ENCODE measurements at places on chromosomes 2 and 18. TPM values are rescaled to one million over a fixed set of nuclear protein-coding genes. Genes with fewer than 3 reads are reported as not detected.

DNA sequence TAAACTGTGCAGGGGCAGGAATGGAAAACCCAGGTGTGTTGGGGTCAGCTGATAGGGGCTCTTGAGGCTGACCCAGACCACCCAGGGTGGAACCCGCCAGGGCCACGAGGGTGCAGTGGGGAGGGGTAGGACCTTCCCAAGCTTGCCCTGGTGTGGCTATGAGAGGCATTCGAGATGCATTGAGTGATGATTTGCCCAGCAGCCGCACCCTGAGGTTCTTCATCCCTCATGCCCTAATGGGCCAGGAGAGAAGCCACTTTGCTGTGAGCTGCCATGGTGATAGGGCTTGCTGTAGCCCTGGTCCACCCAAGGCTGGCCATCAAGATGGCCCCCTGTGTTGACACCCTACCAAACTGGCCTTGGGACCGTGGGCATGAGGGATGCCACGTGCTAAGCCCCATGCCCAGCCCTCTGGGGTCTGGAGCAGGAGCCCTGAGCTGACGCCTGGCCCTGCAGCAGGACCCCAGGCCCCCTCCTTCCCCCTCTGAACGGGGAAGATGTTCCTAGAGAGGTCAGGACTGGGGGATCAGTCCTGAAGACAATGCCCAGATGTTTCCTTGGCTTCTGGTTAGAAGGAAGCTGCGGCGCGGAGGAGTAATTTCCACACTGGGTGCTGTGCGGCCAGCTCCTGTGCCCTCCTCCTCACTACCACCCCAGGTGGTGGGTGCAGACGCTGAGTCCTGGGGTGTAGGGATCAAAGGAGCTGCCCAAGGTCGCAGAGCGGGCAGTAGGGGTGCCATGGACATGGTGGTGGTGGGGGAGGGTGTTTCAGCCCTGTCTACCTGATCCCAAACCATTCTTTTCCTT is 122.5 kb upstream of the HDAC4 start:
- no peaks in the 10 kb centered on the region for H3K4me1 ChIP-seq
- H3K36me3 ChIP-seq = no peaks in the 10 kb centered on the region
- H3K27ac ChIP-seq = no peak overlapping the region
- no peak for DNase-seq

- H3K4me1 ChIP-seq = peaks cover 15% of the 10 kb centered on the region
- peak; percentile 26 for DNase-seq
- H3K27me3 ChIP-seq = no peaks in the 10 kb centered on the region
- no peak overlapping the region for H3K27ac ChIP-seq
Observed at GRCh38 chr2:74179063-74179865, 585 bp upstream of the MOB1A start.

GRCh38 chr18:43312891-43313290 is 35.6 kb upstream of the SYT4 start:
- no peak overlapping the region for H3K4me3 ChIP-seq
- no peaks in the 10 kb centered on the region for H3K27me3 ChIP-seq
- H3K27ac ChIP-seq = no peak overlapping the region
- DNase-seq = no peak
- no peaks in the 10 kb centered on the region for H3K4me1 ChIP-seq
- H3K36me3 ChIP-seq = no peaks in the 10 kb centered on the region

- no peaks in the 10 kb centered on the region for H3K27me3 ChIP-seq
- no peaks in the 10 kb centered on the region for H3K4me1 ChIP-seq
- H3K36me3 ChIP-seq = peaks cover 5% of the 10 kb centered on the region
- no peak for DNase-seq
- H3K27ac ChIP-seq = no peak overlapping the region
Observed at GRCh38 chr2:207558079-207558491, 28.3 kb downstream of the CREB1 start.

- no peak overlapping the region for H3K27ac ChIP-seq
- H3K27me3 ChIP-seq = no peaks in the 10 kb centered on the region
- no peaks in the 10 kb centered on the region for H3K4me1 ChIP-seq
- H3K4me3 ChIP-seq = no peak overlapping the region
Observed at GRCh38 chr2:119888680-119889079, 124.2 kb upstream of the EPB41L5 start.

SCG2 gene
- total RNA-seq = 4.9 TPM
